ENCODE measurements at places on chromosomes 16 and 17. TPM values are rescaled to one million over a fixed set of nuclear protein-coding genes. Genes with fewer than 3 reads are reported as not detected.

The CENPX gene
- 31.0 TPM for total RNA-seq

The PPP1R1B gene
- 27.3 TPM for total RNA-seq

The PRKCB gene
- total RNA-seq: 49.3 TPM

The CCL16 gene
- total RNA-seq: not detected

The IRX3 gene
- total RNA-seq: under 0.01 TPM

The OR3A2 gene
- total RNA-seq: 2.4 TPM

The GP1BA gene
- total RNA-seq: not detected

The CDH8 gene
- total RNA-seq: 39.9 TPM

The RNF135 gene
- 1.2 TPM for total RNA-seq

The ZNF764 gene
- total RNA-seq: 6.1 TPM
